ENCODE measurements at places on chromosomes 3 and 15.

GRCh38 chr3:9955067-9955502, 2.9 kb upstream of the PRRT3 start:
- DNase-seq, result peak; percentile 67

DNA sequence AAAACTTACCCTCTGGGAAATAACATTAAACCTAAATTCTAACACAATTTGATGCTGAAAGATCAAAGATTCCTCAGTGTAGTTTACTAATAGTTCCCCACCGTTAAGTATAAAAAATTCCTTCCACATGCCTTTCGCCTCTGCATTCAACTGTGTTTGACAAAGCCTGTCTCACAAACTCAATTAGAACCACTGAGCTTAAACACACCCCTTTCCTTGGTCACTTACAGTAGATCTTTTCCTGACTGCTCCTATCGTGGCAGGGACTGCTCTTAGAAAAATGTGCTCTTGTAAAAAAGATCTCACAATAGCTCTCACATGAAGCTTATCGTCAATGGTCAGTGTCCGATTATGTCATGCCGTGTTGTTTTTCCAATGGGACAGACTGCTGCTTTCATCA, 8.9 kb upstream of the KBTBD8 start:
- no peak for DNase-seq

GRCh38 chr3:29889215-29889614, 608.3 kb downstream of the RBMS3 start:
- DNase-seq, result no peak

DNA sequence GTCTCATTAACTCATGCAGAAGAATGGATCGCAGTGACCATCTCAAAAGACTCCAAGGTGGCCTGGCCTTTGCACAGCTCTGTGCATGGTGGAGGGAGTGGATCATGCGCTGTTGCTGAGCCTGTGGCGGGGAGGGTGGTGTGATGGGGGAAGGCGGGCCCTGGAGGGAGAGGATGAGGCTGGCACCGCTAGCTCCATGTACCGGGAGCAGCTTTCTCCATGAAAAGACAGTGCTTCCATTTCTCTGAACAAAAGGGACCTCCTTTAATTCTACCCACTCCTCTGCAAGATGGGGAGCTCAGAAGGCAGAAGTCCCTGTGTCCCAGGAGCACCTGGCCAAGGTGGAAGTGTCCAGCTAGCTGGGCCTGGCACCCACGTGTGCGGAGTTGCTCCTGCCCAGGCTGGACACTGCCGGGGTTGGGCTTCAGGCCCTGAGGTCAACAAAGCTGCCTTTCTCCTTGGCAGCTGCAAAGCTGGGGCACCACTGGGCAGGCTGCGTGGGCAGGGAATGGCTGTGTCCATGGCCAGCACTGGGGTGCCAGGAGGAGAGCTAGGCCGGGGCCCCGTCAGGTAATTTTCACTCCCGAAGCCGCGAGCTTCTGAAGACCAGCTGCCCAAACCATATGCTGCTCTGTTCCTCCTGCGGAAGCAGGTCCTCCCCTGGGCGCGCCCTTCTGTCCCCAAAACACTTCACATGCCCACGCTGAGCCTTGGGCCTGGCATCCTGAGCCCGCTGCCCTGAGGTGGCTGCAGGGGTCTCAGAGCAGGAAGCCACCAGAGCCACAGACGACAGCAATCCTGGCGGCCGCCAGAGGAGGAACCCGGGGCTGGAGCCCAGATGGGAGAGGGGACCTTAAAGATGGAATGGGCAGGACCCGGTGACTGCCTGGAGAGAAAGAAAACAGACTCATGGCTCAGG, 6.4 kb downstream of the MAP6D1 start:
- DNase-seq, result no peak

- no peak for DNase-seq
Observed at GRCh38 chr3:145735631-145736030, 425.4 kb downstream of the PLOD2 start.

DNA sequence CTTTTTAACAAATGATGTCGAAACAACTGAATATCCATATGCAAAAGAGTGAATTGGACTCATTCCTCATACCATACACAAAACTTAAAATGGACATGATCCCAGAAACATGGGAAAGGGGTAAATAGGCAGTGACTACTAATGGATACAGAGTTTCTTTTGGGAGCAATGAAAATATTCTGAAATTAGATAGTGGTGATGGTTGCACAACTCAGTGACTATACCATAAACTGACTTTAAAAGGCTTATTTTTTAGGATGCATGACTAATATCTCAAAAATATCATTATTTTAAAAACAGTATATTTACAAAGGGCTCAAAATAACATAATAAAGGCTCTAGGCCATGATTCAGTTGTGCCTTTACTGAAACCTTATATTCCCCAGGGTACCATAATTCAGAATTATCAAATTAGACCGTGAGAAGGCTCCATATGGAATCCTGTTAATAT, 16.3 kb upstream of the ATP13A3 start:
- no peak for DNase-seq

All from NCI-H2107 (cell line).